ENCODE measurements at places on chromosomes 5 and 9.

- DNase-seq = no peak
These were observed 20.0 kb downstream of the PCDH1 start for GRCh38 chr5:141858079-141858765.

GRCh38 chr5:93532370-93532769 is 48.6 kb downstream of the NR2F1-AS1 start:
- DNase-seq = no peak

GRCh38 chr9:92535940-92536850 is at the start of gene ECM2:
Gene ECM2 (minus strand): TSS chr9:92535990. CDS start chr9:92522866, 13,124 bp downstream.
- DNase-seq = no peak

DNA sequence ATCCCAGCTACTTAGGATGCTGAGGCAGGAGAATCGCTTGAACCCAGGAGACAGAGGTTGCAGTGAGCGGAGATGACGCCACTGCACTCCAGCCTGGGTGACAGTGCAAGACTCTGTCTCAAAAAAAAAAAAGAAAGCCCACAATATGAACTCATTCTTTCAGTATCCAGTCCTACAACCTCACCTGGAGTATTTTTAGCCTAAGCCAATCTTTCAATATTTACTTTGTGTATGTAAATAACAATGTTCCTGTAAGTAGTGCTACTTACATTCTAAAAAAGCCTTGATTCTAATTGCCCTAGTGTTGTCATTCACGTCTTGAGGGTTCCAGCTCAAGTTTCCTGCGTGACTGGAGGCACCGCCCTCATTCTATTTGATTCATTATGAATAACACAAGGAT is 62.0 kb downstream of the BHMT start:
- no peak for DNase-seq

DNA sequence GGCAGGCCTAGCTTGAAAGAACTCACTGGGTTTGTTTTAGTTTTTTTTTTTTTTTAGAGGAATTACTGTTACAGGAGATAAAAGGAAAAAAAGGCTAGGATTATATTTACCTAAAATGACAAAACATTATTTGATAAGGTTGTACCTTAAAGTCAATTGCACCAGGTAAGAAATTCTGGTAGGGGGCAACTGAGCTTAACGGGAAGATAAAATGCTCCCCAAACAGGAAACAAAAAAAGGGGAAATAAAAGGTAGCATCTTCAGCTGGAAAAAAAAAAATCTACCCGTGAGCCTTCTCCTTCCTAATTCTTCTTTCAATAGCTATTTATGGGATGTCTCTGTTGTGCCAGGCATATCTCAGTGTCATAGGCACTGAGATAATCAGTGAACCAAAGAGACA is 164.5 kb downstream of the PIK3R1 start:
- no peak for DNase-seq

DNA sequence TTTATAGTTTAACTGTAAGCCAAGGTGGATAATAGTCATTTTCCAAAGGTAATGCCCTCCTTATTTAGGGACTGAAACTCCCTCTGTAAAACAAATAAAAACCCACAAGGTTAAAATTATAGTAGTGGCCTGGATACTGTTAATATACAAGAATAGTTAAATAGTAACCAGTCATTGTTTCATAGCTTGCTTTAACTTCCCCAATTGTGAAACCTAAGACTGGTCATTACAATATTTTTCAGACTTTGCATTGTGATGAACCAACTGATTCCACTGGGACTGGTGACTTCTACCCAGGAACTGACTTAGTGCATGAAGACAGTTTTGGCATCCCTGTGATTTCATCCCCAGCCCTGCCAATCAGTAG is 162.6 kb downstream of the SMC2 start:
- DNase-seq = no peak

DNA sequence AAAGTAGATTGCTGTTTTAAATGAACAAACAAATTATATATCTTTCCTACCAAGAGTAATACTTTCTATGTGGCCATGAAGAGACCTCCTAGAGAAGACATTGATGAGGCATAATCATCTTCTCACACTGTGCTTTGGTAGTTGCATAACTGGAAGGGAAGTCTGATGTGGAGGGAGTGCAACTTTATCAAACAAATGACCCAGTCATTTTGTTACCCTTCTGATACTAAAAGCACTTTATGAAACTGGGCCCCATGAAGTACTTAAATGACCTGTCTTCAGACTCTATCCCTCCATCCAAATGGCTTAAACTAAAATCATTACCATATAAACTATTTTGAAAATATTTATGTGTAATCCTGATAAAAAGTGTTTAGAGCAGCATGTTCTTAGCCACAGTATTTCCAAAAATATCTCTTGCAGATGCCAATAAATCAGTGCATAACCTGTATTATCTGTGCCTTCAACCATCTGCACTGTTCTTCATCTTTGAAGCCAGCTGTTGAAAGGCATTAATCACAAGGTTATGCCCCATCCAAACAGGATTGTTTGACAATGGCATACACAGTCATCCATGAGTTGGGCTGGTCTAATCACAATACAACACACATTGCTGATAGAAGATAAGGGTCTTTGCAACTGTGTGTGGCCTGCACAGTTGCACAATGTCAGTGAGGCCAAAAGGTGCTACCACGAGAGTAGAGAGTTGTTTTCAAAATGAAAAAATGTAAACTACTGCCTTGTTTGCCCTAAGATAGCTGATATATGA is 31.9 kb upstream of the MIER3 start:
- DNase-seq = no peak

- DNase-seq = no peak
These were observed 4.6 kb downstream of the TGFBR1 start for GRCh38 chr9:99109522-99109921.

GRCh38 chr5:133130387-133131118 is 78.7 kb downstream of the HSPA4 start:
- DNase-seq = no peak

DNA sequence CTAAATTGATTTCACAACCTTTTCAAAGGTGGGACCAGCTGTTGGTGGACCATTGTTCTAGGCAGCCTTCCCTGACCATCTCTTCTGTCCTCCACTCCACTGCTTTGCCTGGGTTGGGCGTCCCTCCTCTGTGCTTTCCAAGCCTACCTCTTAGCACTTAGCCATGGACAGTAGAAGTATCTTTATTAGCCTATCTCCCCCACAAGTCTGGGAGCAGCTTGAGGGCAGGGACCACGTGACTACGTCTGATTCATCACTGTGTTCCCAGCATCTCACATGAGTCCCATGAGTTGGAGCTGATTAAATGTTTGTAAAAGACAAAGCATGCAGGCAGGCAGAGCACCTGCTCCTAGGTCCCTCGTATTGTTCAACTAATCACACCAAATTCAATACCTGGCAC is 20.9 kb downstream of the MORN5 start:
- no peak for DNase-seq

DNA sequence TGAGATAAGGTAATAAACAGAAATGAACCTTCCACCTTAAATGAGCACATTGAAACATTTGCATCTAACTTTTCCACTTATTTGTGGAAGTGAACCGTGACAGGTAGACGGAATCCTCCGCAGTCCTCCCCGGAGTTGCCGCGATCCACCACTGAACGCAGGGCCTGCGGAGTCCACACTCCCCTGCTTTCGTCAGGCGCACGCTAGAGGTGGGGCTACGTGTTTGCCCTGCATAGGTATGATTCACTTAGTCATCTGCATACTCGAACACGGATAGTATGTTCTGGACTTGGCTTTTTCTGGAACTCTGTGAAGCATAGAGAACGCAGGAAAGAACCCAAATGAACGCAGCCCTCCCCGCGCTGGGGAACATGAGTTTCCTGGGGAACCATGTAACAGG is 272.8 kb upstream of the IRX4 start:
- no peak for DNase-seq

- no peak for DNase-seq
These were observed 68.6 kb downstream of the PRRT1B start for GRCh38 chr9:131613921-131614320.

DNA sequence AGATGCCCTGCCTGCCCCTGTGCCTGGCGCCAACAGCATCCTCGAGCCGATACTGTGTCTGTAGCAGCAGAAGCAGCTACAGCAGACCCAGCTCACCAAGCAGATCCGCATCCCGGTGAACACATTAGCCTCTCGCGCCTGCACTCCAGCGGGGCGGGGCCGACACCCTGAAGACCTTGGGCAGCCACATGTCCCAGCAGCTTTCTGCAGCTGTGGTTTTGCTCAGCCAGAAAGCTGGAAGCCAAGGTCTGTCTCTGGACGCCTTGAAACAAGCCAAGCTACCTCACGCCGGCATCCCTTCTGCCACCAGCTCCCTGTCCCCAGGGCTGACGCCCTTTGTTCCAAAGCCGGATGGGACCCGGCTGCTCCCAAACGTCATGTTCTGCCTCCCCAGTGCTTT is 59.6 kb downstream of the ACTBL2 start:
- DNase-seq = no peak

DNA sequence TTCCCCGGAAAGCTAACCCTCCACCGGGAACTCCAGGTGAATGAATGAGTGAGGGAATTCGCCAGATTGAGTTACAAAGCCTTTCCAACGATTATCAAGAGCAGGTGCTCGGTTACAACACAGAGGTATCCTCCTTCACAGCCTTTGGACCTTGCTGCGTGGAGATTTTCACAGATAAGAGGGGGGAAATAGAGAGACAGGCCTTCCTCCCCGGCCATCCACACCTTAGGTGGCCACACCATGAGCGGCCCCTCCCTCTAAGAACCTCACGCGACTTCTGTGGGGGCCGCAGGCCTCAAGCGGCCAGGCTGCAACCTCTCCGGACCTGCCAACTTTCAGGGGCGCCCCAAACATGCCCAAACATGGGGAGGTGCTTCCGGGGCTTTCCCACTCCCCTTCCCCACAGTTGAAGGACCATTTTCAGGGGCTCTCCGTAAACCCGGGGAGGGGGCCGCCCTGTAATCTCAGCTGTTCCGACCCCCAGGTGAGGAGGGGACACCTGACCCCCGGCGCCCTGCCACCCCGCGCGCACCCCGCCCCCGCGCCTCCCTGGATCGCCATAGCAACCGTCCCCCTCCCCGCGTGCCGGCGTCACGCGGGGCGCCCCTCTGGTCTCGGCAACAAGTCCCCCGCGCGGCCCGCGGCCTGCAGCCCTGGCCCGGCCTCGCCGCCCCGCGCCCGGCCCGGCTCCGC is 603 bp downstream of the DENND1A start:
- peak; percentile 13 for DNase-seq

- DNase-seq = no peak
These were observed 187.2 kb upstream of the ANKRD55 start for GRCh38 chr5:56420323-56420722.

GRCh38 chr9:129209109-129209508 is 31.0 kb upstream of the IER5L start:
- DNase-seq = no peak

GRCh38 chr5:17434982-17435381 is 63.0 kb upstream of the TAF11L2 start:
- no peak for DNase-seq

DNA sequence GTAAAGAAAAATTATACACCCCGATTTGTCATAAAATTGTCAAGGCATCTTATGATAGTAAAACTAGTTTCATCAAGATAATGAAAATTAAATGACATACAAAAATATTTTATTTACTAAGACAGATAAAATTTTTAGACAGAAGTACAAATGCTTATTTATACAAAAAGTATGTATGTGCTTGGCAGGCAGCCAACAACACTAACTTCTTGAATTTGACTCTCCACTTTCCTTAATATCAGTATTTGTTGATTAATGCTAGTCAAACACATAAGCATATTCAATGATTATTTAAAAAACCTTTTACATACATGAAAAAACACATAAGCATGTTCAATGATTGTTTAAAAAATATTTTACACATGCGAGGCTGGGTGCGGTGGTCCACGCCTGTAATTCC is 1079.9 kb upstream of the CDH6 start:
- no peak for DNase-seq

DNA sequence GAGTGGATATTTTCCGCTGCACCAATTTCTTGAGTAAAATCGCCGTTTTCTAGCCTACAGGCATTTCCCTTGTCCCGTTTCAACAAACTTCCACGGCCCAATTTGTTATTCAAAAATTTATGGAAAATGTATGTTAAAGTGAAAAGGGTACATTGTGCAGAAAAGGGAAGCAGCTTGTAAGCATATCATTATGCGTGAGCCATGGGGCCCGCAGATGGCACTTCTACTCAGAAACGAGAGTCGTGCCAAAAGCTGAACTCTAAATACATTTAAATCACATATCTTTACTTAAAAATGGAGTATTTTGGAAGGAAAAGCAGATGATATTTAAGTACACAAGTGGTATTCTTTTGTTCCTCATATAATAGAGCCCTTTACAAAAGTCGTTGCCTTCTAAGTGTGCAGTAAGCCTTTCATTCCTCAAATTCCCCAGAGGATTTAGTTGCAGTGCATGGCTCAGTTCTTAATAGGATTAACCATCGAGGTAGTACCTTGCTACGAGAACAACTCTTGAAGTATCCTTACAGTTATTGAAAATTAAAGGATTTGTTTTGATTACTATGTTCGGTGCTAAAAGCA is 1227.2 kb upstream of the WWC1 start:
- no peak for DNase-seq

DNA sequence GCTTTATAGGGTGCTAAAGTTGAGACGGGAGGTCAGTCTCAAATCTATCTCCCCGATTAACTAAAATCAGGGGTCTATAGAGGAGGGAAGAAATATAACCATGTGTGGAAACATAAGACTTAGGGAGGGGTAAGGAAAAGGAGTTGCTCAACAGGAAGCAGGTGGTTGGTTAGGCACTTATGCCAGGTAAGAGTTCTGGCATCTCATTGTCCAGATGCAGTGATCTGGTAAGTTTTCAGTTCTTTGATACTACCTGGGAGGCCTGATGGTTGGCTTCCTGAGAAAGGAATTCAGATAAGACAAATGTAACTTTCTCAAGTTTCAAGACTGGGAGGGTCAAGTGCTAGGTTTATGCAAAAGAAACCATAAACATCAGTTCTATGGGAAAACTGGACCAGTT is 47.7 kb downstream of the CERT1 start:
- DNase-seq = no peak

DNA sequence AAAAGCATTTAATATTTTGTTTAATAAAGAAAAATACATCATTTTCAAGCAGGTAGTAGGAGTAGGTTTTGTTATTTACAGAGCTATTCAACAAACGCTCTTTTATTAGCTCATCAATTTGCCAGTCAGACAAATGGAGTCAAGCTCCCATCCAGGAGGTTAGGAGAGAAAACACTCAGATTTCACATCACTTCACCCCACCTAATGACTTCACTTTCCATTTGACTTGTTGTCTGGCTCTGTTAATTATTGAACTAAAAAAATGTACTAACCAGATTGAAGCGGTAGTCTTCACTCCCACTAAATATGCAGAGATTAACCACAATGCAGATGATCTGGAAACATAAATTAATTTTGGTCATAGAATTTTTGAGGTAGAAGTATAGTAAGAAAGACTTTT is 193.6 kb upstream of the VCAN start:
- no peak for DNase-seq

DNA sequence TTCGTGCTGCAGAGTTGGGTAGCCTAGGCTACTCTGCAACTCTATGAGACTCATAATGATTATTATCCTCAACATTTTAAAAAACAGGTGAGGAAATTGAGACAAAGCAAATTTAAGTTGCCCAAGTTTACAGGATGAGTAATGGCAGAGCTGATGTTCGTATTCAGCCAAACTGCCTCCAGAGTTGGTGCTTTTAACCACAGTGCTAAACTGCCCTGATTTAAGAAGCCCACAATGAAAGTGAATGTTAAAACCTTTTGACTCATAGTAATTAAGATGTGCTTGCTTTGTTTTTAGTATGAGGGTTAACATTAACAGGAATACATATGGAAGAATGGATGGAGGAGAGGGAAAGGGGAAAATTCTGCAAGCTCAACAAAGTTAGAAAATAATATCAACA is 15.9 kb upstream of the GABRB2 start:
- DNase-seq = no peak

Measured in stimulated activated CD8-positive, alpha-beta memory T cell treated with anti-CD3 and anti-CD28 coated beads, Interleukin-15, amount 100 ng/mL, for 24 hours (primary cell).